G401 (cell line): ENCODE measurements at places on chromosomes 5 and 9.

DNA sequence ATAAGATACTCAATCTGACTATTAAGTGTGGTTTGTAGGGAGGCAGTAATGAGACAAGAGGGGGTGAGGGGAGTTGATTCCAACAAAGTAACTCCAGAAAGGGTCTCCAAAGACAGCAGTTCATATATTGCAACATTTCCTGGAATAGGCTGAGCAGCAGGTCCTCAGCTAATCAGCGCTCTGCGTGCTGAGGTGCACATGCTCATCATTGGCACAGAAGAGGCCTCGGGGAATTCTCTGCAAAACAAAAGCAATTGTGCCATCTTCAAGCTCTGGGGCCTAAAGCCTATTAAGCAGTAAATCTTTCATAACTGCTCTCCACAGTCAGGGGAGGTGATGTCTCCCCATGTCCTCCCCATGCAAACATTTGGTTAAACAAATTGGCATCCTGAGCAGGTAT is 357.3 kb downstream of the SPOCK1 start:
- peak; percentile 77 for DNase-seq

GRCh38 chr5:169695025-169695625 is 58.0 kb downstream of the DOCK2 start:
- DNase-seq = no peak

GRCh38 chr5:84393969-84394368 is 9.3 kb upstream of the EDIL3 start:
- no peak for DNase-seq

DNA sequence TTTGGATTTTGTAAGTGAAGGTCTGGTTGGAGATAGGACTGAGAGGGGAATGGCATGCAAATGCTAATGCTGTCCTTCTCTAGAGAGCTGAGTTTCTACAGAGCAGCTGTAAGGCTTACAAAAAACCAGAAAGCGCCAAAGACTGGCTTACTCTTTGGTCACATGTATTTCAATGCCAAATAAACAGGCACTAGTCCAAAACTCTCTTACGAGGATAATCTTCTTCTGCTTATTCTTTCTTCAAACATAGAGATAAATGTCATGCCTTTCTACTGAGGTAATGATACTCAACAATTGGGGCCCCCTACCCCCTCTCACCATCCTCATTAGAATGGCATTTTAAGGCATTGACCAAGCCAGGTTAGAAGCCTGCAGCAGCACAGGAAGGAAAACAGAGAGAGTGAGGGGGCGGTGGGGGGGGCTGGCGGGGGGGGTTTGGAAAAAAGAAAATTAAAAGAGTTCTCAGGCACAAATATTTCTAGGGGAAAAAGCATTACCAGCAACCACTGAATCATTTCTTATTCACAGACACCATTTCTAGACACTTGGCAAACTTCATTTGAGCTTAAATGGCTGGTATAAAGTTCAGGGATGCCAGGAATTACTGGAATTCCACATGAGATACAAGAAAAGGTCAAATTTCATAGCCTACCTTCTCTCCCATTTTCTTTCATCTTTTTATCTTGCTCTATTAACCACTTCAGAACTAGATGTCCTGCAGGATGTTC is 34.0 kb downstream of the PUM3 start:
- no peak for DNase-seq

DNA sequence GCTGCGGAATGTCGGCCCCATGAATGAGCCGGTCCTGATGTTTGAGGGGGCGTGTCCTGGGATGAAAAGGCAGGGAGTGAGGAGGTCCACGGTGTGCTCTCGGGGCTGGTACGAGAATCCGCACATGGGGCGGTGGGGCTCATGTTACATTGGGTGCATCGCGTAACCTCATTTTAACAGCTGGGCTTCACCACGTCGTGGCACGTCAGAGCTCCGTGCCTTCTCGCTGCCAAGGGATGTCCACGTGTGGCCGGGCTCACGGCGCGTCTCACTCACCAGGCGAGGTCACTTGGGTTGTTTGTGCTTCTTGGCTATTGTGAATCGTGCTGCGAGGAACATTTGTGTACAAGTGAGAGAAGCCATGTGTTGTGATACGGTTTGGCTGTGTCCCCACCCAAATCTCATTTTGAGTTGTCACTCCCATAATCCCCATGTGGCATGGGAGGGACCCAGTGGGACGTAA is 29.1 kb upstream of the IRX4 start:
- no peak for DNase-seq

DNA sequence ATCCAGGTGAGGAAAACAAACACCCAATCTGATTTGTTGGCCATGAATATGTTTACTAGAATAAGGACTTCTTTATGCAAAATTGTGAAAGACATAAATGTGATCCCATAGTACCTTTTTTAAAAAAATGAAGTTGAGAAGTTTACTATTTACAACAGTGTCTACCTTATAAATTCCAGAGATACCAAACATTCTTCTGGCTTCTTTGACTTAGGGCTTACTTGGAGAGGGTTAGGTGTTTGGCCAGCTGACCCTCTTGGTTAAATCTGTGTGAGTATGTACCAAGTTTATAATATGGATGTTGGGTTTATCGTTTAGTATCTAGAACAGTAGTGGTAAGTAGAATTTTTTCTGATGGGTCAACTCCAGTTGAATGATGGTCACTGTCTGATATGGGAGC is 212.3 kb downstream of the DOCK8 start:
- no peak for DNase-seq

GRCh38 chr5:54227759-54228158 is 82.6 kb downstream of the ARL15 start:
- DNase-seq = no peak

GRCh38 chr9:19809422-19810269 is 20.8 kb upstream of the SLC24A2 start:
- DNase-seq = no peak

DNA sequence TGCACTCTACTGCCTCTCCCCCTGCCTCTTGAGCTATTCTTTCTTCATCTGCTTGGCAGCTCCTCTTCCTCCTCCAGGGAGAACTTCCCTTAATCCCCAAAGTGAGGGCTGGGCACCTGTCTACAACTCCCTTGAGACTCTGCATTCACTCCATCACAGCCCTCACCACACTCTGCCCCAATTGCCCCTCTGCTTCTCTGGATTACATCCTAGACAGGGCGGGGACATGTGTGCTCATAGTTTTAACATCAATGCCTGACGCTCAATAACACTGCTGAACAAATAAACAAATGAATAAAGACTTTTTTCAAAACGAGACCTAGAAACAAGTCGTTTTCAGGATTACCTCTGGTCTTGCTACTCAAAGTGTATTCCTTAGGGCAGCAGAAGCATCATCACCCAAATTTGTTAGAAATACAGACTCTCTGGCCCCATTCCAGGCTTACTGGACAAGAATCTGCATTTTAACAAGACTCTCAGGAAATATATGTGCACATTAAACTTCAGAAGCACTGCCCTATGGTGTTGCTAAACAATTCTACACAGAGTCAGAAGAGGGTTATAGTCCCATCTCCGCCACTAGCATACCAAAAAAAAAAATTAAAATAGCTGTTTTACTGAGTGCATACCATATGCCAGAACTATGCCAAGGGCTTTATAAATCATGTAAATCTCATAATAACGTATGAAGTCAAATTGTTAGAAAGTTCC is 115.6 kb downstream of the CDK5RAP2 start:
- no peak for DNase-seq

- DNase-seq = peak; percentile 41
Observed at GRCh38 chr5:111384220-111384619, 128.1 kb downstream of the STARD4 start.

- DNase-seq = no peak
Observed at GRCh38 chr5:29150840-29151239, 2042.6 kb upstream of the CDH6 start.

DNA sequence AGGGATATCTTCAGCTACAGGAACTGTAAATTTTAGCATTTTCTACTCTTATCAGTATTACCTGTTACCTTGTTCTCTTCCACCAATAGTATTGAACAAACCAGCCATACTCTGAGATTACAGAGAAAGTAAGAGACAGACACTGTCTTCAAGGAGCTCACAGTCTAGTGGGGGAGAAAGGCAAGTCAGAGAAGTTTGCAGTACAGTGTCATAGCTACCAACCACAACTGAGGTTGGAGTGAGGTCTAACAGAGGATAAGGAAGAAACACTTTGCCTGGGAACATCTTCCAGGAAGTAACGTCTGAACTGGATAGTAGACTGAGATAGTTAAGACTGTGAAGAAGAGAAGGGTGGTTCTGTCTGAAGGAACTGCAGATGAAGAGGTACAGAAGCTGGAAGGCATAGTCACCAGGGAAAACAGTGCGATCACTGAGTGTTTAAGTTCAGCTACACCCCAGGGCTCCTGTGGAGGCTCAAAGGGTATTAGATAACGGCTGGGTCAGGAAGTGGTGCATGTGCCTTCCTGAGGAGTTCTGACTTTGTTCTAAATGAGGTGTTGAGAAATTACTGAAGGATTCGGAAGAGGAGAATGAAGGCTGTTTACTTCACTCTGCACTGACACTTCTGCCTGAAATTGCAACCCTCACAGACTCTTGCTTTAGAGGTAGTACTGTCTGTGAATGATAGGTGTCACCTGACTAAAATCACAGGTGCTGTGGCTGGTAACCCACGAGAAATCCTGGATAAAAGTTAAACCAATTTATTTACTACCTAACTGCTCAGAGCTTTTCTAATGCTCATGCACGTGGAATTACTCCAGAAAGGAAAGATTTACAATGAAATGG is 841.6 kb downstream of the MAT2B start:
- no peak for DNase-seq

GRCh38 chr9:129962451-129962864 is 80.5 kb downstream of the FNBP1 start:
- DNase-seq = no peak

- DNase-seq = no peak
Observed at GRCh38 chr5:151125421-151125820, 32.2 kb downstream of the ANXA6 start.

- no peak for DNase-seq
Observed at GRCh38 chr9:90803860-90804593, 2.4 kb downstream of the SYK start.

DNA sequence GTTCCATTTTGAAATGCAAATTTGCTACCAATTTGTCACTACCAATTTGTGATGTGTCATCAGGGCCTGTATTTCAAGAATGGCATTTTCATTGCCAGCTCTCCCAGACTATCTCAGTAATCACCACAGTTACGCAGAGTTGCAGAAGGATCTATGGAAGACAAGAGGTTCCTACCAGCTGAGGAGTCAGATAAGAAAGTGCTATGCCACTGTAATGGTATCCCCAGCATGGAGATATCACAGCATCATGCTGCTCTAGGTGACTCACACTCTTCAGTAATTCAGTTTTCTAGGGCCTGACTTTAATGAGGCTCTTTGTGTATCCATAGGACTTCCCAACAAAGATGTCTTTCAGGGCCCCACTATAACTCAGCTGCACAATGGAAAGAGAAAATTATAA is 490.3 kb downstream of the ARHGEF28 start:
- no peak for DNase-seq
